ENCODE measurements at places on chromosomes 5 and 9.

- no peak for DNase-seq
Measured at GRCh38 chr9:91405343-91406077, 18.1 kb downstream of the NFIL3 start.

DNA sequence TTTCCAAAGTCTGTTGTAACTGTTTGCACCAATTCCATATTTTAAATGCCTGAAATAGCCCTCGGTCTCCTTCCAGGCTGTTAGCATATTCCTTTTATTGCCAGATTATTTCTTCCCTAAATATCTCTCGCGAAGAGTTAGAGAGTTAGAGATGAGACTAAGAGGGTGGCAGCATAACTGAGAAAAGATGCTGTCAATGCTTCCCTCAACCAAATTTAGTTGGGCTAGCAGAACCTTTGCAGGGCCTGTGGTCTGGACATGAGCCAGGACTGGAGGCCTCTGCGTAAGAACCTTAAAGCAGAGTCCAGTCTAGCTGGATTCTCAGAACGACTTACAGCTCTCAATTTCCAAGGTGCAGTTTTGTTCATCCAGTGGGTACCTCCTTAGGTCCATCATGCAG, 135.9 kb downstream of the GABRB2 start:
- DNase-seq, result no peak

- no peak for DNase-seq
Measured at GRCh38 chr9:133713150-133713959, 24.8 kb downstream of the SARDH start.

DNA sequence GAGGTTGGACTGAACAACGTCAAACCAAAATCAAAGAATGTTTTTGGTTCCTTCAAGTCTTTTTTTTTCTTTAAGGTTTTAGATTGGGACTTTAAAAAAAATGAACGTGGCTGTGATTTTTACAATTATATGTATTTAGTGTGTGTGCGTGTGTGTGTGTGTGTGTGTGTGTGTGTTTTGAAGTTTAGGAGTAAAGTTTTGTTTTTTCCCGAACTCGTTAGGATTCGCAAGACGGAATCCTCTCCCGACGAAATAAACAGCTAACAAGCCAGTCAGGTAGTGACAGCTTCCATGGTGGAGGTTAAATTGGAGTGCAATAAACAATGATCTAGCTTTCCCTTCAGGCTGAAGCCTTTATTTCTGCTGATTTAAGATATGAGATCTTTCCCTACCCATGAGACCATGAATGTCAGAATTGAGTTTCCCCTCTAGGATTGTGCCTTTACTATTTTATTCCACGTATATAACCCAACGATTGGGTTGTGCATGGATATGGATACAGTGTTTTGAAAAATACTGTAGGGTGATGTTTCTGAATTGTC, 1.2 kb downstream of the KIAA1958 start:
- no peak for DNase-seq

- no peak for DNase-seq
Measured at GRCh38 chr9:15300218-15300617, 6.8 kb downstream of the TTC39B start.

- DNase-seq, result no peak
Measured at GRCh38 chr9:37215830-37216229, 95.5 kb downstream of the ZCCHC7 start.

- no peak for DNase-seq
Measured at GRCh38 chr9:17330097-17330496, 195.3 kb downstream of the CNTLN start.

- DNase-seq, result no peak
Measured at GRCh38 chr9:93264338-93265125, 80.6 kb downstream of the WNK2 start.

DNA sequence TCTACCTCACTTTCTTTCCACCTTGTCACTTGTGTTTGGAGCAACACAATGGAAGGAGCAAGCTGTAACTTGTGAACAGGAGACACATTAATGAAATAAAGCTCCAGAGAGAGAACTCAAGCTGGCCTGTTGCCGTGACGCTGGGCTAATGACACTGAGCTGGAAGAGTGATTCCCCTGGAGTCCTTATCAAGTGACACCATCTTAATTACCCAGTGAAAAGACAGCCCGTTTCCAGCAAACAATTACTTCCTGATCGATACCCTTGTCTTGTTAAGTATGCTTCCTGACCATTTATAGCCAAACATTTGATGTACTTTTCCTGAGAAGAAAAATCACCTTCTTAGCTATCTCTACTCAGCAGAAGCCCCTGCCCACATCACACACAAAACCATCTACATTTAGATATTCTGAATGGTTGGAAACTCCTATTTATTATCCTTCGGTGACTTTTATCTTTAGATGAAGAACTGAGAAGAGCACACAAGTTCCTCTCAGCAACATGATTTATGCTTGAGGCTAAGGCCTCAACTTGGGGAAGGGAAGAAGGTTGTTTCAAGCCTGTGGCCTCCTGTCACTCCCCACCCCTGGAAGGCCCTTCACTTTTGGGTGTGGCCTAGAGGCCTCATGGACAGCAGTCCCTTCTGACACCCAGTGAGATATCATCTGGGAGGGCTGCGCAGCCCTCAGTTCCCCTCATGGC, 34.1 kb downstream of the CRHBP start:
- no peak for DNase-seq

GRCh38 chr5:8520917-8521316, 652.0 kb downstream of the MTRR start:
- no peak for DNase-seq

- no peak for DNase-seq
Measured at GRCh38 chr9:93099551-93100275, 3.7 kb downstream of the CARD19 start.

DNA sequence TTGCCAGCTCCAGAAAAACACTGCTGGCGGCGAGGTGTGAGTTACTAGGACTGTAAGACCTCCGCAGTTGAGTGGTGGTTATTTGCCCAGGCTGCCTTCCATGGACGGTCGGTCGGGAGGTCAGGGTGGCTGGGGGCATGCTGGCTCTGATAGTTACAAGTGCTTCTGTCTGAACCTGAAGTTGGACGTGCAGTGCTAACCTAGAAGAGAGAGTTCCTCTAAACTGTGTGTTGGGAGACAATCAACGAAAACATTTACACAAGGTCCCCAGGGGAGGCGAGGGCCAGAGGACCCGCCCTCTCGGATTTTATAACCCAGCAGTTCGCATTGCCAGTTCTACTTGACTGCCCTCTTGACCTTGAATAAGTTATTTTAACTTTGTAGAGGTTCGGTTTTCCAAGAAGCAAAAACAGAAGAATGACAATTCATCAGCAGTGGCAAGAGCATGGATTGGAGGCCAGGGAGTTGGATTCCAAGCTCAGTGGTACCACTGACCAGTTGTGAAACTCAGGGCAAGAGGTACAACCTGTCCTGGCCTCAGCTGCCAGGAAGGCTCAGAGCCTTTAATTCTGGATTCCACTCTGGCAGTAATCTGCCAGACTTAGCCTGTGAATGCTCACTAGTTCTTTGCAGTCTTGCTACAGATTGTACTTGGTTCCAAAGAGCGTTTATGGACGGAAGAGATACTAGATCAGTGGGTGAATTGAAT, 28.7 kb upstream of the PDE8B start:
- DNase-seq, result no peak

- DNase-seq, result no peak
Measured at GRCh38 chr5:68500813-68501212, 285.3 kb downstream of the PIK3R1 start.

DNA sequence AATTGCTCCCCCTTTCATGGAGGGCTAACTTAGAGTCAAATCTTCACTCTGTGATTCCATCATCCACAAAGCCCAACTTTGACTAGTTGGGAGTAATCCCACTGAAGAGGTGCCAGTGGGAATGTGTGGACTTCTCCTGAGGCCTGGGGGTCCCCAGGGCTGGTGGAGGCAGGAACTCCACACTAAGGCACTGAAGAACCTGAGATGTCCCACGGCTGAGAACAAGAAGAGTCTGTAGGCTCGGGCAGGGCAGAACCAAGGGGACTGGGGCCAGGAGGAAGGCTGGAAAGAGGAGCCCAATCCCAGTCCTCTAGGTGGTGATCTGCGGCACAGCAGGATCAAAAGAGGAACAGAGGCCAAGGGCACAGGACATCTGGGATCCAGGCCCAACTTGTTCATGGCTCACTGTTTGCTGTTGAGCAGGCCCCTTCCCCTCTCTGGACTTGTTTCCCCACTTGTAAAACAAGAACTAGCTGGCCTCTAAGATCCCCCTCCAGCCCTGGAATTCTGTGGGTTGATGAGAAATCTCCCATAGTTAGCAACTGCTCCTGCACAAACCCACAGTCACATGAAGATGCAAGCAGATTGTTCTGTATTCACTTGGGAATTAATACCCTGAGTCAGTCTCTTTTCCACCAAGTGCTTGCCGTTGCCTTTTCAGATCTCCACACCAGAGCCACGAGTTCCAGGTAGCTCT, 32.7 kb upstream of the ALDH1B1 start:
- no peak for DNase-seq

DNA sequence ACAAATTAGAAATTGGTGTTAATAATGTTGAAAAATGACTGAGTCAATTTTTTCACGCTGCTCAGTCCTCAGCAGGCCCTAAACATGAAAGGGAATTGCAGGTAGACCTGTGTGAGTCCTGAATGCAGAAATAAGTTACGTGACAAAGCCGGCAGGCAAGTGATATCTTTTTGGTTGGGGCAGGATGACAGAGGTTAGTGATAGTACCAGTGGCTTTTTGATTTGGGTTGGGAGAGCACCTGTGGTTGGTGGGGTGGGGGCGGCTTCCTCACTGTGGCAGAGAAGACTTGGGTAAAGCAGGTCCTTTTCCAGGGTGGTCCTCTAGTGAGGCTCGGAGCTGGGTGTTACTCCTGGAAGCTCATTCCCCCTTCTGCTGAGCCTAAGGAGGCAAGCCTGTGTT, 164.7 kb downstream of the TMEM167A start:
- DNase-seq, result no peak

- DNase-seq, result no peak
Measured at GRCh38 chr9:23220957-23221356, 605.1 kb downstream of the ELAVL2 start.

- DNase-seq, result peak; percentile 54
Measured at GRCh38 chr9:99105152-99106043, 485 bp downstream of the TGFBR1 start.

GRCh38 chr5:32273821-32274220, 38.9 kb downstream of the MTMR12 start:
- no peak for DNase-seq

DNA sequence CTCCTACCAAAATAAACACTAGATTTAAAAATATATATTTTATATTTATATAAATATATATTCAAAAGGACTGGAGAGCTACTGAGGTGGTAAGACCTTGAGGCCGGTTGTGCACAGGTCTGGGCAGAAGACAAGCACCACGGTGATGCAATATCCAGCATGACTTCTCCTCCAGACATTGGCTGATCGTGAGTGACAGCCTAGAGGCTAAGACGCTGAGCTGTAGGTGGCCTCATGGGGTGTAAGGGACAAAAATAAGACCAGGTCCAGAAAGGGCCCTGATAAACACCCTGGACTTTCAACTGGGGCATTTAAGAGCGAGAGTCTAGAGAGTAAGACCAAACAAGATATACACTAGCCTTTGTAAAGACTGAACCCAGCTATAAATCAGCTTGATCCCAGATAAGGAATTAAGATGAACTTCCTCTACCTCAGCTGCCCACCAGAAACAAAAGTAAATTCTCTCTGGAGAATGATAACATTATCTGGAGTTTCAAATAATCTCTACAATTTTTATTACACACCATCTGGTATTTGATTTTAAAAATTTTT, 14.2 kb upstream of the C5orf47 start:
- no peak for DNase-seq

- peak; percentile 89 for DNase-seq
Measured at GRCh38 chr5:38806775-38807258, 39.0 kb upstream of the OSMR start.

DNA sequence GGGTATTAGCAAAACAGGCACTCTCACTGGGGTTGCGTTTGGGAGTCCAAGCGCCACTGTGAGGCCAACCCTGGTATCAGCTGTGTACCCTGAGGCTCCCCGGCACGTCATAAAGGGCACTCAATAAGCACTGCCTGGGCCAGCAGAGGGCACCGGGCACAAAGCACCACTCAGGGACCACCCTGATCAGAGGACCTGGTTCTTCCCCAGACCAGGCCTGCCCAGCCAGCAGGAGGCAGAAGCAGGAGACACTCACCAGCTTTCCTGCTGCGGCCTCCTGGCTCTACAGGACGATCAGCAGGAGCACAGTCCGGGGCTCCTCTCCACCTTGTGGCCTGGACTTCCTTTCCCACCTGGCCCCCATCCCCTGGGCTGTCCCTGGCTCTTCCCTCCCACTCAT, 12.6 kb downstream of the MGAT1 start:
- DNase-seq, result no peak

- peak; percentile 76 for DNase-seq
Measured at GRCh38 chr9:94799578-94800264, 73.2 kb downstream of the AOPEP start.

- no peak for DNase-seq
Measured at GRCh38 chr9:72154468-72155285, 5.4 kb downstream of the GDA start.

DNA sequence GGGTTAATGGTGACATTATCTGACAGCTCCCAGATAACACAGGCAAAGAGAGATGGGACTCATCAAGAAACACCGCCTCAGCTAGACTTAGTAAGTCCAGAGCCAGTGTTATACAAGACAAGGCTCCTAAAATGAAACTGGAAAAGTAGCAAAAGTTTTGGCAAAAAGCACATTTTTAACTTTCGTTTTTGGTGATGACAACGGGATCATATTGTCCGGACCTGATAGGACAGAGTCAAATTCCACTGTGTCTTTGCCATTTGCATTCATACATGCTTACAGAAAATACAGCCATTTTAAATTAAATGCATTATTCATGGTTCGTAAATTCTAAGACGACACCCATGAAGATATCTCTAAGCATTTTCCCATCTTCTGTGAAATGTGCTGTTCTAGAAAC, 152.1 kb downstream of the CRB2 start:
- no peak for DNase-seq

- no peak for DNase-seq
Measured at GRCh38 chr5:179833709-179834070, 13.0 kb downstream of the SQSTM1 start.

DNA sequence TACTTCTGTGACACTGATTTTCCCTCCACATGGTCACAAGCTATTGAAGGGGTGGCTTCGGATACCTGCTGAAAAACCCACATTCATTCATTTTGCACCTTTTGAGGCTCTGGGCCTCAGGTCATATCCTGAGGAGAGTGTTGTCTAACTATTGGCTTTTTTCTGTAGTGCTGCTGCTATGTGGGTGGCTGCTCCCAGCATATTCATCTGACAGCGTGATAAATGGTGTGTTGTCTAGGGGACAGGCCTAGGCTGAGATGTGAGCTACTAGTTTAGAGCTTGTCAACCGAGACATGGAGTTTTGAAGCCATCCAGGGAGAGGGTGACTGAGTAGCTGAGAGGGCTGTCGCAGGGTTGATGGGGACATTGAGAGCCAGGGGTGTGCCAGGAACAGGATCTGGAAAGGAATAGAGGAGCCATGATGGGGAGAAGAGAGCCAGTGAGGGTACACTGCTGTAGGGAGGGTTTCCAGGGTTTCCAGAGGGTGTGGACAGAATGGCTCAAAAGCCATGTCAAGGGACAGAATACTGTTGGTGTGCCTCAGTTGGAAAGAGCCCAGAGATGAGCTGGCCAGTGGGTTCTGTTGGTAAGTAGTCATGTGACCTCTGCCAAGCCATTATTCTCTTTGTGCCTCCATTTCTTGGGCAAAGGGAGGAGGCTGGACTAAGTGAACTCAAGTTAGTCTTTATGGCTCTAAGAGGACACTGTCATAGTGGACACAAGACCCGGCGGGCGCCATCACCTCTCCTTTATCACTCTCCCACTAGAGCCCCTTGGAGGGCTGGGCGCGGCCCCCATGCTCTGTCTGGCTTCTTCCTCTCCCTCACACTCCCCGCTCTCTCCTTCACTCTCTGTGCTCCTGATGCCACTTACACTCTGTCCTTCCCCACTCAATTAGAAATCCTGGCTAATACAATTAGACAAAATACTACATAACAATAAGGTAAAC, 19.9 kb downstream of the ADCY2 start:
- no peak for DNase-seq
